ENCODE measurements at places on chromosomes 3 and 15.

GRCh38 chr3:178629430-178630178 lies 93.4 kb downstream of the KCNMB2 start:
- DNase-seq = no peak

DNA sequence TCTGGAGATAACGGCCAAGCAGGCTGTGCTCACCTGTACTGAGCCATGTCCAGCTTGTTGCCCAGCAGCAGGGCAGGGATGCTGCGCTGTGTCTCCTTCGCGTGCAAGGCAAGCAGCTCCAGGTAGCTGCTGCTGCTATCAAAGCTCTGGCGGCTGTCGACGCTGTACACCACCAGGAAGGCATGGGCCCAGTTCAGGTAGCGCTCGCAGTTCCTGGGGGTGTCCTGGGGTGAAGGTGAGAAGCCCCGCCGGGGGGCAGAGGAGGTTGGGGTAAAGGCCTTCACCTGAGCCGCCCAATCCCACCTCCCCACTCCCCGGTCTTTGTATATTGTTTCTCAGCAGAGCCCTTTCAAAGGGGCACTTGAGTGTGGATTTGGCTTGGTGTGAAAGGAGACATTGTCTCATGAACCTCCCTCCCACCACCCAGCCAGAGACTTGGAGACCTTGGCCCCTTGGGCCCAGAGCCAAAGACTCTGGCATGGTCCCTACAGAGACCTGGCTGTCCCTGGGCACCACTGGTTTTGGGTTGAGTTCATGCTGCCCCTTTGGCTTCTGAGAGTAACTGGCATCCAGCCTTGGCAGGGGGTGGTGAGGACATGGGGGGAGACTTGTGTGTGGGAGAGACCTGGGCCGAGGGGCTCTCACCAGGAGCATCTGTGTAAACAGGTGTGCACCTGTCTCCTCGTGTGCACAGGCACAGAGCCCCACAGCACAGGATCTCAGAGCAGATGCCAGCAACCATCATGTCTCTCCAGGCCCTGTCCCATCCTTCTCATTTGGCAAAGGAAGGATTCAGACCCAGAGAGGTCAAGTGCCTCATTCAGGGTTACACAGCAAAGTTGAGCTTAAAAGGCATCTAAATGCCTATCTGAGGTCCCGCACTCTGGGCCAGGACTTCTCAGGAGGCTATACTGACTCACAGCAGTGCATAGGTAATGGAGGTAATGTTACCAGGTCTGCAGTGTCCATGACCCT lies 9.1 kb downstream of the RASL12 start:
- no peak for DNase-seq

GRCh38 chr15:99158626-99159412 lies 53.9 kb downstream of the SYNM start:
- no peak for DNase-seq

- no peak for DNase-seq
Observed at GRCh38 chr3:148367756-148368155, 329.9 kb upstream of the AGTR1 start.

- no peak for DNase-seq
Observed at GRCh38 chr3:23252122-23252521, 49.0 kb downstream of the UBE2E2 start.

DNA sequence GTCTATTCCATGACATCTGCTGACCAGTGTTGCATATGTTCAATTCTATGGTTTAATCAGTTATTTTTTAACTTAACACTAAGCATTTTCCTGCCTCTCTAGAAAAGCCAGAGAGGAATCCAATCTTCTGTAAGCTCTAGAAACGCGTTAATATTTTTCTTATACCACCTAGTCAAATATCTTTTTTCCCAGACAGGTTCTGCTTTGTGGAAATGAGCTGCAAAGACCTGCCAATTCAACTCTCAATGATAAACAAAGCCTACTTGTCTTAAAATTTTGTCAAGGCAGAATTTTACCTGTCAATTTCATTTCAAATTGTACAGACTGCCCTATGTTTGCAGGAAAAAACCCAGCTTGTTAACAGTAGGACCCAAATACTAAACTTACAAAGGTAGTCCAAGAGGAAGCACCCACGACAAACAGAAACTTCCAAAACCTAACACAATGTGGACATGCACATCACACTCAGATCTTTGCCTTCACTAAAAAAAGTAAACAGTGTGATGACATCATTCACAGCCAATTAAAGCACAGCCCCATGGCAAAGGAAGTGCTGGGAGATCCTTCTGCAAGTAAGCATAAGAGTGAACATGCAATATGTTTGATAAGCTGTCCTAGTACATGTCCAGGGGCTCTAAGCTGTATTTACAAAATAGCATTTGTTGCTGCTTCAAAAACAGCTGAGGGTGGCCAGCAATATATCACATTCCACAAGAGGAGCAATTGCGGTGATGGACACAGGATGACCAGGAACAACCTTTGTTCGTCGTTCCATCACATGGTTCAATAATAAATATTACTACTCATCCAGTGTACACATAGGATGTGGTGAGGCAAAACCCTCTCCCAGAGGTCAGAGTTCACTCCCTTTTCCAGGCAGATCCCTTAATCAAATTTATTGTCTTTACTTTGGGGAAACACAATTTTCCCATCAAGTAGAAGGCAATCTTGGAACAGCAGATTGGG lies 139.4 kb upstream of the TSC22D2 start:
- DNase-seq = no peak

GRCh38 chr3:134007819-134008218 lies 21.9 kb downstream of the SLCO2A1 start:
- no peak for DNase-seq

GRCh38 chr3:45546716-45547701 lies 47.5 kb upstream of the LIMD1 start:
- peak; percentile 63 for DNase-seq

DNA sequence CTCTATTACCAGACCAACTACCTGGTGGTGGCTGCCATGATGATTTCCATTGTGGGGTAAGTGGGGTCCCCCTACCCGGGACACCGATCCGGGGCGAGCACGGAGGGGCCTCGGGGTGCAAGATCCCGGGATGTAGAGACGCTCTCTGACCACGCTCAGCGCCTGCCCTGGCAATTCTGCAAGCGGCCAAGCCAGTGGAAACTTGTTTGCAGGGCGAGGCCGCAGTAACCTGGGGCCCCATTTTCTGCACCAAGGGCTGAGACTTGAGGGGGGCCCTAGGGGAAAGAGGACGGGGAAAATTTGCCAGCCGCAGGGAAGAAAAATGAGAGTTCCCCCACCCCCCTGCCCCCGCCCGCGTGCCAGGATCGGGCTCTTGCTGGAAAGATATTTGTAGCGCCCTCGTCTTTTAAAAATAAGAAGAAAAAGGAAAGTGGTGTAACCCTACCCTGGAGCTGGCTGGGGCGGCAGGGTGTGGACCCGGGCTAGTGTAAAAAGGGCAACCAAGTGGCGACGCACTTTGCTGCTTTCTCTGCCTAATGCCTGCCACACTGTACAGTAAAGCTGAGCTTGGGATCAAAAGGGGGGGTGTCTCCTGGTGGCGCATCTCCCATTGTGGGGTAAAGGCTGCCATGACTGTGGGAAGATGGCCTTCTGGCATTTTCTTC lies 563 bp downstream of the ARL6IP5 start:
- peak; percentile 33 for DNase-seq

DNA sequence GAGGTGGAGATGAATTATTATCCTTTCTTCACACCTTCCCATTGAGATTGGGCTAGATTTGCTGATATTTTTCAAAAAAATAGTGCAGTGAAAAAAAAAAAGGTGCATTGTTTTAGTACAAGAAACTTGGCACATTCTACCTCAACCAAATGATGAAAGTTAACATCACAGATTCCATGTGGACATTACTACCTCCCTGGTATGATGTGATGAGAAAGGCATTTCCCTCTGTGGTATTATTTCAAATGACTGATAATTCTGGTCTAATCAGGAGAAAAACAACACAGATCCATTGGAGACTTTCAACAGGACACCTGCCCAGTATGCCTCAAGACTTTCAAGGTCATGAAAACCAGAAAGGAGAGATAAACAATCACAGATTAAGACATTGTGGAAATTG lies 313.4 kb downstream of the BCHE start:
- no peak for DNase-seq

GRCh38 chr15:29596266-29596665 lies 226.0 kb downstream of the TJP1 start:
- DNase-seq = no peak

- DNase-seq = no peak
Observed at GRCh38 chr15:29826908-29827820, 4.9 kb upstream of the TJP1 start.

- peak; percentile 1 for DNase-seq
Observed at GRCh38 chr15:71575474-71576045, 234.8 kb upstream of the NR2E3 start.

DNA sequence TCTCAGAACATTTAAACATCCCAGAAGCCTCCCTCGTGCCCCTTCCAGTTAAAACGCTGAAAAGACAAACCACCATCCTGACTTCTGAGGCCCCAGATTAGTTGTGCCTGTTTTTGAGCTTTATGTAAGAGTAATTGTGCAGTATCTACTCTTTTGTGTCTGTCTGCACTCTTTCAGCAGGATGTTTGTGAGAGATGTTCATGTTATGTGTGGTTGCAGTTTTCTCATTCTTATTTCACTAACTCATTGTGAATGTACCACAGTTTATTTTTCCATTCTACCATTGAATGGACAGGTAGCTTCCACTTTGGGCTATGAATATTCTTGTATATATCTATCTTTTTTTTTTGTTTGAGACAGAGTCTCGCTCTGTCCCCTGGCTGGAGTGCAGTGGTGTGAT lies 40.3 kb downstream of the MINAR1 start:
- no peak for DNase-seq

DNA sequence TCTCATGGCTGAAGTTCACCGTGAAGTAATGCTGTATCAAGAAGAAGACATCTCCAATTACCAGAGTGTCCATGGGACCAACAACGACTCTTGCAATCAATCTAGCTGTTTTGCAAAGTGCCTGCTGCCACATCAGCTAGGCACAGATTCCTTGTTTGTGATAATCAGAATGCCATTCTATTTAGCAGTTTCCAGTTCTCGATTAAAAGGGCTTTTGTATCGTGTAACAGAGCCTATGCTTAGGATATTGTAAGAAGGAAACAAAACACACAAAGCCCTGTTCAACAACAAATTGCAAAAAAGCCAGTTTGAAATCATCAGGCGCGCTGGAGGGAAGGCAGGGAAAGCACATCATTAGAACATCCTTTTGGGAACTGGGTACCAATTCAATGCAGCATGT lies 26.1 kb downstream of the RASGRF1 start:
- DNase-seq = no peak

GRCh38 chr3:129233538-129233937 lies 15.9 kb upstream of the COPG1 start:
- DNase-seq = peak; percentile 95

DNA sequence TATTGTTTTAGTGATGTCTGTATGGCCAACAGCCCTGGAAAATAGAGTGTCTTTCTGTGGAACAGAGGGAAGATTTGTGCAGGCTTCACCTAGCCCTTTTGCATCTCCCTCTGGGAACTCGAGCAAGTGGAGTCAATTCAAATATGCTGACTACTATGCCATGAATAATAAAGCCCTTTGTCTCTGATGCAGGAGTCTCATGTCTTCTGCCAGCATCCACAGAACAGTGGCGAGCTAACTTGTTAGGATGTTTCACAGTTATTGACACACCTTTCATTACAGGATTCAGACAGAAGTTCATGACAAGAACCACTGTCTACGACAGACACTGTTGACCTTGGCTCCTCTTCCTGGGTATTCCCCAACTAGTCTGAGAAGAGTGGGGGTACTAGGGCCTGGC lies 15.6 kb upstream of the CCDC54 start:
- DNase-seq = no peak

DNA sequence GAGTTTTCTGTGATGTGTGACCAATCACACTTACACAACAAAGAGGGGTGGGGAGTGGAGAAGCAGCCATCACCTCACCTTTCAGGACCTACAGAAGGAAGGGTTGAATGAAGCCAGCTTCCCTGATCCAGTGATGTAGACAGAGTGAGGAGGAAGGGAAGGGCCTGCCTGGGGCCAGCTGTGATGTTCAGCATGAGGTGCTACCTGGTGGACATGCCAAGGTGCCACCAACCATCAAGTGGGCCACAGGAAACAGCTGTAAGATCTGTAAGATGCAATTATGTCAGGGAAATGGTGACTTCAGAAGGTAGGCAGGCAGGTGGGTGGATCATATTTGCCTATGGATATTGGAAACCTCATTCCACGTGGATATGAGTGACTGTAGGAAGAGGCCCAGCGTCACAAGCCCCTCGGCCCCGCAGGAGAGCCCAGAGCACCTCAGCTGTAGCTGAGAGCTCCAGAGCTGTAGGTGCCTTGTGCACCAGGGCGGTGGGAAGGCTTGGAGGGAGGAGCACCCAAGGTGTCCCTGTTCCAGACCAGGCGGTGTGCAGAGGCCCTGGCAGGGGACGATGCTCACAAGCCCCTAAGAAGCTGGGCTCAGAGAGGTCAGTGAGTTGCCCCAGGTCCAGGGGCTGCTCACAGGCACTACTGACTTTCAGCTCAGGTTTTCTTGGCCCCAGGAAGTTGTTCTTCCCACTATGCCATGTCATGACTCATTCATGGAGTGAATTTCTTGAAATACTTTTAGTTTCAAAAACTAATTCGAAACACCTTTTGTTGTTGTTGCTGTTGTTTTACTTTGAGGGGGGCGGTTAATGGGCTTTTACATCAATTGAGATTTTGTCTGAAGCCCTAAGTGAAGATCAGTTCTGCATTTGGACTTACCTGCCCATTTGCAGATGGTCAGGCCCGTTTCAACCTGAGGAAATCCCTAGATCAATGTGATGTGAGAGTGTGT lies 94.2 kb upstream of the ALDH1A3 start:
- DNase-seq = no peak

- DNase-seq = no peak
Observed at GRCh38 chr3:154223519-154223918, 100.8 kb downstream of the DHX36 start.

DNA sequence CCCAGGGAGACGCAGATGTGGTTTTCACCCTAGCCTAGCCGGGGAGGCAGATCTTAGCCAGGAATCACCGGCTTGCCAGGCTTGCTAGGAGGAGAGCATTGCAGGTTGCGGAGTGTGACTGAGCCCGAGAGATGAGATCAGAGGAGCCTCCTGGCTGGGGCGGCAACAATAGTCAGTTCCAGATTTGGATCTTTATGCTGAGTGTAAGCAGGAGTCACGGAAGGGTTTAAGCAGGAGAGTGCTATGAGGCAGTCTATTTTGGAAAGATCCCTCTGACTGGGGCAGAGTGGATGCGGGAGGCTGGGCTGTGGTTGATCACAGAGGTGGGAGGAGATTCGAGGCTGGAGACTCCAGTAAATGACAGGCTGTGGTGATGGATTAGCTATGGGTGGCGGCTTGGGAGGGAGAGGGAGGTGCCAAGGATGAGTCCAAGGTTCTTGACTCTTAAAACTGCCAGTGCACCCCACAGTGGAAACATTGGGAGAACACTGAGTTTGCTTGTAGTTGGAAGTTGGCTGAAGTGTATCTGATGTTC lies 10.4 kb upstream of the BAHD1 start:
- no peak for DNase-seq

GRCh38 chr15:70499791-70500190 lies 263.6 kb downstream of the UACA start:
- no peak for DNase-seq
